ENCODE measurements at places on chromosomes 1 and 21.
A peak's percentile ranks its signal among the peaks of the same experiment; 100 is the strongest.

DNA sequence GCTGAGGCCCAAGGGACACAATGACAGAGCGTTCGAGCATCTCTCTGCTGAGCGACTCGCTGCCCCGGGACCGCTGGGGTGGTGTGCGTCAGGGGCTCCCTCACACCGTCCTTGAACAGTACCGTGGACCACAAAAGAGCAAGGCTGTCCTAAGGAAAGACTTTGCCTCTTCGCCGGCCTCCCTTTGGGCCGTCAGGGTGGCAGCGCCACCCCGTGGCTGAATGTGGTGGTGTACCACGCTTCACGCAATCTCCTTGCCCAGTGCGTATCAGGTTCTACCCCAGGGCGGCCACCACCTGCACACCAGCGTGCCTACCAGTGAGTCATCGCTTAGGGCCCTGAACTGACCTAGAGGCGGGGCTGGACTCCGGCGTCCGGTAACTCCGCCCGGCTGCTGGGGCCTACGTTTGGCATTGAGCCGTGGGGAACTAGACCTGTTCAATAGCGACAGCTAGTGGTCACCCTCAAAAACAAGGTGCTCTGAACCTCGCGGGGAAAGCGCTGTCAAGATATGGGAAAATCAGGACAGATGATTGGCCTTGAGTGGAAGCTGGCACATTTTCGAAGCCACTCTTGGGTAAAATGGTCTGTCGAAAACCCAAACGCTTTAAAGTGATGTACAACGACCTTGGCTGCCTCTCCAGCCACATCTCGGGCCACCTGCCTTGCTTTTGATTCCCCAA, 8.1 kb upstream of the TRAF3IP3 start:
- peak; percentile 93 for DNase-seq

GRCh38 chr1:147842578-147842977, 60.0 kb upstream of the GJA8 start:
- DNase-seq, result no peak

- no peak for DNase-seq
These were observed 16.4 kb downstream of the HEYL start for GRCh38 chr1:39623053-39623452.

- peak; percentile 41 for DNase-seq
These were observed 61.5 kb upstream of the WLS start for GRCh38 chr1:68293609-68294366.

- DNase-seq, result no peak
These were observed 157.8 kb downstream of the SDCCAG8 start for GRCh38 chr1:243413431-243414151.

DNA sequence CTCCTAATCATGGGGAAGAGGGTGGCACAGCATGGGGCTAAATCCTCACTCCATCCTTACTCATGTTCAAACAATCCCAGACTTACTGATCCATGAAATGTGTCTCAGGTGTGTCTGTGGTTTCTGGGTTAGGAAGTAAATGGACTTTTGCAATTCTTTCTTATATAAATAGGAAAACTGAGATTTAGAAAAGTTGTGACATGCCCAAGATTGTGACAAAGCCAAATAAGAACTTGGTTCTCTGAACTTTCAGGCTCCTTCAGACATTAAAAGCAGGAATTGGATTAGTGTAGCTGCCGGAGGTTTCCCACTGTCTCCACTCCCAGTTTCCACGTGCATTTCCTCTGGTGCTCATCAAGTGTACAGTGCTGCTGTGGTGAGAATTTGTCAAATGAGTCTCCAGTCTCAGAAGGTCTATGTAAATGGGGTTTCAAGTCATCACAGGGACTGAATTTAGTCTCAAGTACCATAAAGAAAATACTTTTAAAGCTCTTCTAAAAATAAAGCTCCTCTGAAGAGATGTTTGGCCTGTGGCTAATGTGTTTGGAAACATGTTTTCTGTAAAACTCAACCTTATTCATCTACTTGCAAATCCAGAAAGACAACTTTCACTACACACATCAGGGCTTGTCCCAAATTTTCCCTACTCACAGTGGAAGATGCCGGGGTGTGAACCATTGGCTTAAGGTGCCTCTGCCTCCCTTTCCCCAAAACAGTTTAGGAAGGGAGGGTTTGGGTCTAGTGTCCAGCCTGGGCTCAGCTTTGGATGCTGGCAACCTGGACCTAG, 115.2 kb downstream of the NGF start:
- no peak for DNase-seq

DNA sequence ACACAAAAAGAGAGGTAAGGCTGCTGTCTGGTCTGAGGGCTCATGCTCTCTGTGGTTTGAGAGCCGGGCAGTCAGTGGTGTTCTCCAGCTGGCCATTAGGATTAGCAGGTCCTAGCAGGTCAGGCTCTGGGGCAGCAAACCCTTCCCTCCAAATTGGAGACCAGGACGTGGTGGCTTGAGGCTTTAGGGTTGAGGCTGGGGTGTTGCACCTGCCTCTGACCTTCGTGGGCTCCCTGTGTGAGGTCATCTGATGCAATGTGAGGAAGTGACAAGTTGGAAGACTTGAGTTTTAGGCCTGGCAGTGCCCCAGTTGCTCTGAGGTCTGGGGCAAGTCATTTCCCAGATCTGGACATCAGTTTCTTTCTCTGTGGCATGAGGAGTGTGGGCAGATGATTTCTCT, 24.4 kb downstream of the SZRD1 start:
- DNase-seq, result no peak
